ENCODE measurements at places on chromosomes 6 and 20.

DNA sequence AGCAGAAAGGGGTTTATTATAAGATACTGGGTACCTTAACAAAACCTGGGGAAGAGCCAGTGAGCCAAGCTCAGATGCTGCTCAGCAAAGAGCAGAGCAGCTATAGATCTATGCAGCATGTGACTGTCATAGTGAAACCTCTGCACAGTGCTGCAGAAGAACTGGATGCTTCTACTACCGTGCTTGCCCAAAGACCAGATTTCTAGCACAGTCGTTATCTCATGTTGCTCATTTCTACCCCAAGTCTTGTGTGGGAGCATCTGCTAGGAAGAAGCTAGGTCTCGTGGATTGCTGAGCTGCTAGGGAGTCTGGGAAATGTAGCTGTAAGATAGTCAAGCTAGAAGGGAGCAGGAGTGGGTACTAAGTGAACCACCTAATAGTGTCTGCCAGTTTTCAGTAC lies 31.7 kb upstream of the GNRH2 start:
- DNase-seq, result no peak

DNA sequence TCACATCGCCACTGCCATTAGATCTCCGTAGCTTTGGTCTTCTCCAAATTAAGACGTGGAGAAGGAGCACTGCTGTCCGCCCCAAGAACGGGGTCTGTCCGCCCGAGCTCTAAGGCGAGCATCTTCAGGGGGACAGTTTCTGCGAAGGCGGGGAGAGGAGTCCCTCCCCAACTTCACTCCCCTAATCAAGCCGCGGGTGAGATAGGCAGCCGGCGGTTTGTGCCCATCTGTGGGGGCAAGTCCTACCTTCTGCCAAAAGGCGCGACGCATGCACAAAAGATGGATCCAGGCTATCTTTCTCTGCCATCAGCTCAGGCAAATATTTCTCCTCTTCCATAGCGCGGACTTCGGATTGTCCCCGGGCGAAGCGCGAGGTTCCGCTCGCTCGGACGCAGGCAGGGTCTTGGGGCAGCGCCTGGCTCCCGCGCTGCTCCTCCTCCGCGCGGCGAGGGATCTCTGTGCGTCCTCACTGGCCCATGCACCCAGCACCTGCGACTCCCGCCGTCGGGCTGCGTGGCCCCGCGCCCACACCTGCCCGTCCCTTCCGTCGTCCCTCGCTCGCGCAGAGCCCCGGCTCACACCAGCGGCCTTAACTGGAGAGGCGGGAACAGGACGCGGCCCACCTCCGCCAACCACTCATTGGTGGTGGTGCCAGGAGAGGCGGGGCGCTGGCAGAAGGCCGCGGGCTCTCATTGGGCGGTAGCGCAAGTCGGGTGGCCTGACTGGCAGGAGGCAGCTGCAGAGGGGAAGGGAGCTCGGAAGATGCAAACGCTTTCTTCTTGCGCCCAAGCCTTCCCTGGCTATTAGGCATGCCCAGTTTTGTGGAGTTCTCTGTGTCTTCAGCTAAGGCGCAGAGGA lies at the start of gene KHDRBS2:
Gene KHDRBS2 (minus strand): TSS at position 614 of the 858 bp plus-strand sequence.
- DNase-seq, result no peak

DNA sequence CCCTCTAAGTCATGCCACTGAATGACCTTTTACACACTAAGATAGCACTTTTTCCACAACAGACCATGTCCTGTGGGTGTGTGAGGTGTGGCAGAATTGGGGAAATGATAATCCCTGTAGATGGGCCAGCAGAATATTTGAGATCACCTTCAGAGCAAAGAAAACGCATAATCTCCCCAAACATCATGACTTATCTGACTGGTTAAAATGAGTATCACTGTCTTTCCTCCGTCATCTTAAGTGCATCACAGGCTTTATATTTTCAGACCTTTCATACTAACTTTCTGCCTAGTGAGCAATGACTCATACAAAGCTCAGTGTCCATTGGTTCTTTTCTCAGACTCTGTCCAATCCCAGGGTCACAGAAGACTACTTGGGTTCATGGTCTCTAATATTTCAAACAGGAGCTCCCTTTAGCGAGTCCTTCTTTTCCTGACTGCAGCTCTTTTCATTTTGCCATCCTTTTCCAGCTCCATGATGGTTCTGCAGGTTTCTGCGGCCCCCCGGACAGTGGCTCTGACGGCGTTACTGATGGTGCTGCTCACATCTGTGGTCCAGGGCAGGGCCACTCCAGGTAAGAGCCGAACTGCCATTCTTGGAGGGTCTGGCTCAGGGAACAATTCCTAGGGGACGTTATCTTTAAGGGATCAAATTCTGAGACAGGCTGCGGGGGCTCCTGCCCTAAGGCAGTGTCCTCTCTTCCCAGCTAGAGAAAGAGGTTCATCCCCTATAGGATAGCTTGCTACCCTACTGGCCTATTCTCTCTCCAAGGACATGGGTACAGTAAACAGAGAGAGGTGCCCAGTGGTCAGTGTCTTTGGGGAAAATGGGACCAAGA lies at the start of gene HLA-DPB1:
Gene HLA-DPB1 (plus strand): TSS at position 423 of the 838 bp plus-strand sequence. CDS start 52 bp downstream, at position 475.
- DNase-seq, result no peak

GRCh38 chr20:49283703-49284625 lies 6.1 kb upstream of the ZNFX1 start:
- no peak for DNase-seq

GRCh38 chr20:42844751-42845150 lies 345.0 kb downstream of the PTPRT start:
- no peak for DNase-seq

DNA sequence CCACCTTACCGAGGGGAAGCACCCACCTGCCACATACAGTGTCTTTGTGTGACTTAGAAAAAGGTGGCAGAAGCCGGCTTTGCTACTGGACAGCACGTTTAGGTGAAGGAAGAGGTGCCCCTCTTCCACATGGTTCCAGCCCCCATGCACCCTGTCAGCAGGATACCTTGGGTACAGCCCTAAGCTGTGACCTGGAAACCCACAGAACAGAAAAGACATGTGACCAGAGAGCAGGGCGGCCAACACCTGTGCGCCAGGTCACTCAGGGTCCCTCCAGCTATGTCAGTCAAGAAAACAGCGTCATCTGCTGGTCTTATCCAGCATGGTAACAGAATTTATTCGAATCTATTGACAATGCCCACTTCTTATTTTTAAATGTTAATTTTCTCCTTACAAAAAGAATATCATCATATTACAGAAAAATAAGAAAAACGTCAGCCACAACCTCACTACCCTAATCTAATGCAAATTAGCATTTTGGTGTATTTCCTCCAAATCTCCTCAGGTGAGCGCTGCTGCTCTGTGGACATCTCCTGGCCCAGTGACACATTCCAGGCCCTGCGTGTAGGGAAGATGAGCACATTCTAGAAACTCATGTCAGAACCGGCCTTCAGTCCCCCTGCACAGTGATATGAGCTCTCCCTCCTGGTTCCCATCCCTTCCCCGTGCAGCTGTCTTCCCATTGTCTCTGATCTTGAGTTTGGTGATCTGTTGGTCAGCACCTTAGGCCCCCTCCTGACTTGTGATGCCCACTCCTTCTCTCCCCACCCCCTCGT lies 37.2 kb downstream of the GTF2H5 start:
- peak; percentile 31 for DNase-seq

DNA sequence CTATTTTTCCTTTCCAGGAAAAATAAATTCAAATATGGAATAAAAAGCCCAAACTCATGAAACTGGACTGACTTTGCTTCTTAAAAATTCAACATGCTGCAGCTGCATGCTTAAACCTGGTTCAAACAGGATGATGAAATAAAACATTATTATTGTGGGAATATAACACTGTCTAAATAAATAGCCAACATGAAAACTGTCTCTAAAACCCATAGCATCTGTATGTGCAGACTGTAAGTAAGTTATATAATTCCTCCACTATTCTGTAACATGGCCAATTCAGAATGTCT lies 30.4 kb upstream of the AHI1 start:
- no peak for DNase-seq

DNA sequence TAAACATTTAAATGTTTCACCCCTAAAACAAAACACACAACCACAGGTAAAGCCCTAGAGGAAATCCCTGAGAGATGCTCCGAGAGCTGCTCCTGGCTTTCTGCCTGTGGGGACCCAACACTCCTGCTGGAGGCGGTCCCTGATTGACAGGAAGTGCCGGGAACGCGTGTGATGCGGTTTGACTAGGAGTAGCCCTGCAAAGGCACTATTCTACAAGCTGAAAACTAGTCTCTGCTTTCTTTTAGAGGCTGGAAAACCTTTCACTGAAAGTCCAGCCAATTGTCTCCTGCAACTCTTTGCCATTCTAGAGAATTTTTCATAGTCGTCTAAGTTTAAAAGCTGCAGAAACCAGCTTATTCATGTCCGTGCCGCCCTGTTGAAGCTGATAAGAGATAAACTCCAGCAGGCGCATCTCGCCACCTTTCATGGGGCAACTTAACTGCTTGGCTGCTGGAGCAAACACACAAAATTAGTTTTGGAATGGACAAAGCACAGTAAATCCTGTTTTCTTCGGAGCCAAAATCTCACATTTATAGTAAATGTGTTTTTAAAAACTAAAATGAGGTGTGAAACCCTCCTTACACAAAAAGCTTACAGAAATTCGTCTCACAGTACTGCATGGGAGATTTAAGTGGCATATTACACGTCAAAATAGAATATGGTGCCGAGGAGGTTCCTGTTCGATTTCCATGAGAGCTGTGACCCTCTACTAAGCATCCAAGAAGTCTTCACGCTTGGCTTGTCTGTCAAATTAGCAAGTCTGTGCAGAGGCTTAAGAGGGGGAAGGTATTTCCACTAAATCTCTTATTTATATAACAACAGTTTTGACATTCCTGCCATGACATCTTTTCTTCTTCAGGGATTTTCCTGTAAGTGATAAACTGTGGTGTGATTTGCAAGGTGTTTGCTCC lies 46.9 kb downstream of the DACT2 start:
- DNase-seq, result no peak

- no peak for DNase-seq
Measured at GRCh38 chr20:58611236-58612030, 39.6 kb upstream of the STX16 start.

DNA sequence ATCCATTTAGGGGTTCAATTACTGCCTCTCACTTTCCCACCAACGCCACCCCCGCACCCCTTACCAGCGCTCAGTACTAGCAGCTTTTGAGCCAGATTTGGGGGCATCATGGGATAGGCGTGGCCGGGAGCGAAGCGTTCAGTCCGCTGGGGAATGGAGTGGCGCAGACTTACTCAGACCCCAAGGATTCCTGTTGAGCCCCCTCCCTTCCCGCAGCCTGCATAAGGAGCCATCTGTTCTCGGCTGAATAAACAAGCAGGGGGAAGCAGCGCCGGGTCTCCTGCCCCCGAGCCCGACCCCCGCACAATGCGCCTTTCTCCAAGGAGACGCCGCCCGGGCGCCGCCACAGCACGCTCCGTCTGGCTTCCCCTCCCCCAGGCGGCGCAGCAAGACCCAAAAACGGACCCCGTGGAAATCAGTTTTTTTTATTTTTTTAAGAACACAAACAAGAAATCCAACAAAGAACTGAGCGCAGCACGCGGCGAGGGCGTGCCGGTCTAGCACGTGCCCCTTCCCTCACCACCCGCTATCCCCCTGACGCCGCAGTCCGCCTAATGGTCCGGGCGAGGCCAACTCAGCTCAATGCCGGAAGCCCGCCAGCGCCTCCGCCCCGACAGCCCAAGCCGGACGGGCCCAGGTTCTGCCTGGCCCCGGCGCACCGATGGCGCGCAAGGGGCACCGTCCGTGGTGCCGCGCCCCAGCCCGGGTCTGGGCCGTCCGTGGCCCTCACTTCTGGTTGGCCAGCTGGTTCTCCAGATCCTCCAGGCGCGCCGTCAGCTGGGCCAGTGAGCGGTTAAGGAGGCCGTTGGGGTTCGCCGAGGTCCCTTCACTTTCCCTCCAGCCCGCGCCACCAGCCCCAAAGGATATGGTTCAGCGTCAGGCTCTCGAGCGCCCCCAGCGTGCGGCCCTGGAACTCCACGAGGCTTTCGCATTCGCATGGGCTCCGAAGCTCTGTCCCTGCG lies 13.3 kb upstream of the RBPJL start:
- peak; percentile 68 for DNase-seq

DNA sequence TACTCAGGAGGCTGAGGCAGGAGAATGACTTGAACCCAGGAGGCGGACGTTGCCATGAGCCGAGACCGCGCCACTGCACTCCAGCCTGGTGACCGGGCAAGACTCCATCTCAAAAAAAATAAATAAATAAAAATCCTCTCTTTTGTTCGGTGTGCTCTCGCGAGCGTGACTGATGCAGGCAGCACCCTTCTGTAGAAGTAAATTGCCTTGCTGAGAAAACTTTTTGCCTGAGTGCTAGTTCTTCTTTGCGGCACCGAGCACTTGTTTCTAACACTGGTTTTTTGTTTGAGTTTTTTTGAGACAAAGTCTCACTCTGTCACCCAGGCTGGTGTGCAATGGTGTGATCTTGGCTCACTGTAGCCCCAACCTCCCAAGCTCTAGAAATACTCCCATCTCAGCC lies 30.5 kb downstream of the PLN start:
- DNase-seq, result no peak

- DNase-seq, result no peak
Measured at GRCh38 chr20:17545127-17545526, 13.9 kb upstream of the BFSP1 start.

GRCh38 chr6:163351013-163351412 lies 63.5 kb upstream of the QKI start:
- no peak for DNase-seq

DNA sequence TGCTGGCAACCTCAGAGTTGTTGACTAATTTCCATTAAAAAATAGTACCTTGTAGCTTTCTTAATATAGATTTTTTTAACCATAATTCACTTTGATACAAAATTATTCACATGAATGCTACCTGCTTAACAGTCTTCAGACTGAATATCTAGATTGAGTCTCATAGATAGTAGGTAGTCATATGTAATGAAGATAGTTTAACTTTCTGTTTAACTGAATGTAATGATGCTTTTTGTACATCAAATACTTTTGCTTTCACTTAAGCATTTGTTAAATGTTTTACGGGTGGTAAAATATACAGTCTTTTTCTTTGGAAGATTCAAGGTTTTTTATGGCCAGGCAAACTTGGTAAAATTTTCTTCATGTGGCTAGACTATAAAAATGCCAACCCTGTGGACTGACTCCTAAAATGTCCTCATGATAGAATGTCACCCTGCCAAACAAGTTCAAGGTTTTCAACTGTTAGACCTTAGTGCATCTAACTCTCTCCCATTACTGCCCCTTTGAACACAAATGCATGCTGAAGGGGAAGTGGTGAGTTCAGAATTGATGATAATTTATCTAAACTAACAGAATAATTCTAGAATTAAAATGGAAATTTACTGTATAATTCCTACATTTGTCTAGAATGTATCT lies 16.4 kb downstream of the TBPL1 start:
- DNase-seq, result no peak

GRCh38 chr6:57177545-57178265 lies 5.6 kb downstream of the BAG2 start:
- no peak for DNase-seq

- no peak for DNase-seq
Measured at GRCh38 chr6:130776287-130776925, 50.8 kb upstream of the SMLR1 start.

- DNase-seq, result no peak
Measured at GRCh38 chr20:17885544-17885943, 83.0 kb downstream of the SNX5 start.
